Esophagus squamous epithelium (tissue), 5 donors: ENCODE measurements at places on chromosomes 5 and 9.

- H3K36me3 ChIP-seq = no peaks in the 10 kb centered on the region
- no peak for DNase-seq
- H3K4me1 ChIP-seq = no peaks in the 10 kb centered on the region
- no peaks in the 10 kb centered on the region for H3K27me3 ChIP-seq
- H3K4me3 ChIP-seq = no peak overlapping the region
- no peak overlapping the region for H3K27ac ChIP-seq
Measured at GRCh38 chr9:97059626-97060025, 20.7 kb upstream of the CTSV start.

GRCh38 chr9:111375817-111376564, 46.0 kb upstream of the OR2K2 start:
- H3K27me3 ChIP-seq = no peaks in the 10 kb centered on the region
- no peak overlapping the region for H3K4me3 ChIP-seq
- no peak for DNase-seq
- peaks cover 19% of the 10 kb centered on the region for H3K36me3 ChIP-seq
- H3K27ac ChIP-seq = no peak overlapping the region

DNA sequence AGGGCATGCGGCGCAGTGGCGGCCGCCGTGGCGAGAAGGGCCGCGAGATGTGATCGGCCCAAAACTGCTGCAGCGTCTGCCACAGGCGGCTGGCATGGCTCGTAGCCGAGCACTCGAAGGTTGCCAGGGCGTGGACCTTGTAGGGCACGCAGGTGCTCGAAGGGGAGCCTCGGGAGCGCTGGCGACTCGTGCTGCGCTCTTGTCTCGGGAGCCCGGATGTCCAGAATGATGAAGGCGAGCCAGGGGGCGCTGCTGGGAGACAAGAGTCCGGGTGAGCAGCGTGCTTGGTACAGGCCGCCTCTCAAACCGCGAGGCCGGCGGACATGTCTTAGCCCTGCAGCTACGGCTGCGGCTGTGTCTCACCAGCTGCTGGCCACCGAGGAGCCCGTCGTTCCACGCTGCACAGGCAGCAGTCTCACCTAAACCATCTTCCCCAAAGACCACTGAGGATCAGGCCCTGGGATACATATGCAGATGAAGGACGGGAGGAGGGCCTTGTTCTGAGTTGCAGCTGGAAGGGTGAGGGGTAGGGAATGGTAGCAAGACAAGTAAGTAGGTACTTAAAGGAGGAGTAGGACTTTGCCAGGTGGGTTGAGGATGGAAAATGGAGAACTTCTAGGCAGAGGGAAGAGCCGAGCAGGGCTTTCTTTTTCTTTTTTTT, 1.7 kb downstream of the CBY3 start:
- H3K4me1 ChIP-seq = peaks cover 17% of the 10 kb centered on the region
- no peaks in the 10 kb centered on the region for H3K36me3 ChIP-seq
- no peaks in the 10 kb centered on the region for H3K27me3 ChIP-seq
- H3K4me3 ChIP-seq = peak overlapping the region; percentile 57
- peak; percentile 16 for DNase-seq
- H3K27ac ChIP-seq = peak overlapping the region; percentile 84

DNA sequence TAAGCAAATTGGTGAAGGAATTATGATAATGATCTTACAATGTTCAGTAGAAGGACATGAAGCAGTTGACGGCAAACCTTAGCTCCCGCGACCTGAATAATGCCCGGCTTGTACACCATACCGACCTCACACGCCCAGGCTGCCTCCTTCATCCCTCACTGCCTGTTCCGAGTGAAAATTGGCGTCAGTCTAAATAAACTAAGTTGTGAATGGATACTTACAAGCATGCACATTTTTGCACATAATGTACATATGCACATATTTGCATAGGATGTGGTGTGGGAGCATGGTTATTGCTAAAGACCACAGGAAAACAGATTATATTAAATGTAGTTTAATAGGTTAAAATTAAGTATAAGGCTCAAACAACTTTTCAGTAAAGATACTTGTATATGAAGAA, 14.9 kb downstream of the OR2Y1 start:
- no peak for DNase-seq
- no peaks in the 10 kb centered on the region for H3K36me3 ChIP-seq
- no peak overlapping the region for H3K4me3 ChIP-seq
- peaks cover 31% of the 10 kb centered on the region for H3K27me3 ChIP-seq

DNA sequence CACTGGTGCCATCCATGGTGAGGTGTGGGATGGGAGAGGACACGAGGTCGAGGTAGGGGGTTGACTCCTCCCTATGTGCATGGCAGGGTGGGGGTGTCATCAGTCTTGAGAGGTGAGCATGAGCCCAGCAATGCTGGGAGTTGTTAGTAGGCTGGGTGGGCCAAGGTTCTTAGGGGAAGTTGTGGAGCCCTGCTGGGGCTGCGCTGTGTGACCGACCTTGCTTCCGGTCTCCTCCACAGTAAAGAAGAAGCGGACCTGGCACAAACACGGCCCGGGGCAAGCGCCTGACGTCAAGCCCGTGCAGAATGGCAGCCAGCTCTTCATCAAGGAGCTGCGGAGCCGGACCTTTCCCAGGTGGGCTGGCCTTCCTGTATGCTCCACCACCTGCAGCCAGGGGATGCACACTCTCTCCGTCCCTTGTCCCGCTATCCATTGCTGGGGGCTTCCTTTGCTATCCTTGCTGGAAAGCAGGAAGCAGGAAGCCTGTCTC, 59.8 kb downstream of the PHF2 start:
- H3K27ac ChIP-seq = no peak overlapping the region
- DNase-seq = no peak
- no peaks in the 10 kb centered on the region for H3K4me1 ChIP-seq
- H3K27me3 ChIP-seq = no peaks in the 10 kb centered on the region

DNA sequence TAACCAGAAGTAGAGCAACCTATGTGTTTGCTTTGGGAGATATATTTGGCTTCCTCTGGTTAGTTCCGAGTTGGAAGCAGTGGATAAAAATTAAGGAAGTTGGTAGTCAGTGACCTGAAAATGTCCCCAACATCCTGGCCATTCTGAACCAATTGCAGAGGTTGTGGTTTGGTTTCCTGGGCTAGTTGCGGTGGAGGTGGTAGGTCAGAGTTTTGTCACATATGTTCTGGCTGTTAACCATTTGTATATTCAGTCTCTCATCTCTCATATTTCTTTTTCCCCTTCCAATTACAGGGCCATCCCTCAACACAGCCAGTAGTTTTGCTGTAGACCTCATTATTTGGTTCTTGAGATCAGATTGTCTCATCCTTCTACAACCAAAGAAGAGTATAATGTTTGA, 1026.9 kb downstream of the PTPRD start:
- no peaks in the 10 kb centered on the region for H3K36me3 ChIP-seq
- DNase-seq = no peak
- H3K27me3 ChIP-seq = no peaks in the 10 kb centered on the region
- H3K4me3 ChIP-seq = no peak overlapping the region
- no peak overlapping the region for H3K27ac ChIP-seq

GRCh38 chr5:94884311-94884710, 265.8 kb downstream of the SLF1 start:
- no peak for DNase-seq
- no peak overlapping the region for H3K27ac ChIP-seq
- H3K4me1 ChIP-seq = no peaks in the 10 kb centered on the region

GRCh38 chr9:85089188-85089969, 419.9 kb downstream of the NTRK2 start:
- H3K4me3 ChIP-seq = no peak overlapping the region
- no peaks in the 10 kb centered on the region for H3K27me3 ChIP-seq
- no peaks in the 10 kb centered on the region for H3K4me1 ChIP-seq
- H3K27ac ChIP-seq = no peak overlapping the region
- DNase-seq = no peak
- H3K36me3 ChIP-seq = no peaks in the 10 kb centered on the region

- no peak overlapping the region for H3K4me3 ChIP-seq
- H3K27ac ChIP-seq = no peak overlapping the region
- H3K36me3 ChIP-seq = peaks cover 13% of the 10 kb centered on the region
- no peaks in the 10 kb centered on the region for H3K27me3 ChIP-seq
- DNase-seq = no peak
Measured at GRCh38 chr9:6484210-6484609, 71.2 kb downstream of the UHRF2 start.

DNA sequence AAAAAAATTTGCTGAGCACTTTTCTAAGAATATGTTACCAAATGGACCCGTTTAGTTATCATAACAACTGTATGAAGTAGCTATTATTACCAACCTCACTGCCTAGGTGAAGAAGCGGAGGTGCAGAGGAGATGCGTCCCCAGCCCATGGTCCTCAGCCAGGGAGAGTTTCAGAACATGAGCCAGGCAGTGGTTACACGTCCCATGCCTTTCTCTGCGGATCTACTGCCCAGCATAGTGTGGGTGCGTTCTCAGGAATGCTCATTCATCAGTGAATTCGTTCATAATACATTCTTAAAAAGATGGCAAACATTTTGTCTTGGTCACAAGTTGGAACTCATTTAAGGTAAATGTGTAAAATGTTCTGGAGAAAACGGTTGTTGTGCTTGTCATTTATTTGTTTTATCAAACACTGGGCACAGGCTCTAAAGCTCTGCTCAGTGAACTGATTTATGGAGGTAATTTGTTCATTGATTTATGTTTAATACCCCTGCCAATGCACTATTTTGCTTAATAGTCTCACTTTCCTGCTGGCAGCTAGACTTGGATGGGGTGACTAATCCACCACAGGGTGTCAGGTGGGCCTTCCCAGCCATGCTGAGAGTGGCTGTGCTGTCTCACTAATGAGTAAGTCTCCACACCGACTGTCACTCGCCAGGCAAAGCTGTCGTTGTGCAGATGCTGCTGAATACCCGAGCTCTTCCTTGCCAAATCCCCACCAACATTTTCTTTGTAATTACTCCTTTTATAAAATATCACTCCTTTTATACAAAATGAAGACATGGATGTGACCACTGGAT, 248.8 kb downstream of the TENT4A start:
- no peaks in the 10 kb centered on the region for H3K4me1 ChIP-seq
- H3K27ac ChIP-seq = no peak overlapping the region
- DNase-seq = no peak
- H3K27me3 ChIP-seq = no peaks in the 10 kb centered on the region
- H3K4me3 ChIP-seq = no peak overlapping the region

DNA sequence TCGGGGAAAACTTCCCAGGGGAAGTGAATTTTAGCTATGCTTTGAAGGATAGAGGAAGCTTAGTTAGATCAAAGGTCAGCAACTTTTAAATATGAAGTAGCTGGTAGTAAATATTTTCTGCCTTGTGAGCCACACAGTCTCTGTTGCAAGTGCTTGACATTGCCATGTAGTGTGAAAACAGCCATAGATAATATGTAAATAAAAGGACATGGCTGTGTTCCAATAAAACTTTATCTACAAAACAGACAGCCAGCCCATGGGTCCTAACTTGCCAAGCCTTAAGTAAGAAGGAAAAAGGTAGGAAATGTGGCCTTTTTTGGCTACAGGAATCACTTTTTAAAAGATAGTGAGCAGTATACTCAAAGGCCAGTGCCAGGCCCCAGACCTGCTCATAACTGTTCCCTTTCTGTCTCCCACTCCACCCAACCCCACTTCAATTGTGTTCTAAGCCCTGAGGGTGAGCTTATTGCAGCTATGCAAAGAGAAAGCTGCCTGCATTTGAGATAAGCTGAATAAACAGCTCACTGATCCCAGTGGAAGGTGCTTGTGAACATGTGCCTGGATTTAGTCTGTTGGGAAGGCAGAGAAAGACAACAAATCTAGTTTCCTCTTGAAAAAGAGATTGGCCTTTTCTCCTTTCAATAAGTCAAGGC, 113.0 kb upstream of the TRIM32 start:
- no peak for DNase-seq
- peaks cover 10% of the 10 kb centered on the region for H3K4me1 ChIP-seq
- no peaks in the 10 kb centered on the region for H3K36me3 ChIP-seq
- H3K27ac ChIP-seq = no peak overlapping the region
- no peaks in the 10 kb centered on the region for H3K27me3 ChIP-seq

GRCh38 chr9:96279932-96280331, 22.0 kb downstream of the HSD17B3 start:
- H3K4me3 ChIP-seq = no peak overlapping the region
- no peak for DNase-seq
- no peaks in the 10 kb centered on the region for H3K27me3 ChIP-seq
- no peaks in the 10 kb centered on the region for H3K36me3 ChIP-seq
- H3K27ac ChIP-seq = no peak overlapping the region

GRCh38 chr5:88746438-88746882, 136.5 kb downstream of the MEF2C start:
- no peak for DNase-seq
- no peaks in the 10 kb centered on the region for H3K4me1 ChIP-seq
- peaks cover 3% of the 10 kb centered on the region for H3K36me3 ChIP-seq
- no peaks in the 10 kb centered on the region for H3K27me3 ChIP-seq

DNA sequence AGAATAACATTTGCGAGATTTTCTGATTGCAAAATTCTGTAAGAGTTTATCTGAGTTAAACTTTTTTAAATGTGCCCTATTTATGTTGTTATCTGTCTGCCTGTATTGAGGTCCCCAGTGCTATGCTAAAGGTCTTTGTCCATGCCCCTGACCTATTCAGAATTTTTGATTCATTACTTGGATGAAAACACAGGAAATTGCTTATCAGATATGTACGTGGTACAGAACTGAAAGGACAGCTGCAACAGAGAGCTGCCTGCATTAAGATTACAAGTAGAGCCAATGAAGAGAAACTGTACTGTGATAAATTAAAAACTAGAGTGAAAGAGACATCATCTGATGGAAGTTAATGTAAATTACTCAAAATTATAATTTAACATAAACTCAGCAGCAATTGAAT, 408.8 kb downstream of the ADGRV1 start:
- no peak overlapping the region for H3K4me3 ChIP-seq
- H3K27me3 ChIP-seq = no peaks in the 10 kb centered on the region
- H3K4me1 ChIP-seq = no peaks in the 10 kb centered on the region
- no peak overlapping the region for H3K27ac ChIP-seq
- DNase-seq = no peak

- DNase-seq = no peak
- no peaks in the 10 kb centered on the region for H3K27me3 ChIP-seq
- H3K27ac ChIP-seq = peak overlapping the region; percentile 66
Measured at GRCh38 chr9:95757439-95757838, 118.1 kb upstream of the ERCC6L2 start.

- H3K27ac ChIP-seq = no peak overlapping the region
- DNase-seq = no peak
- H3K4me3 ChIP-seq = no peak overlapping the region
- no peaks in the 10 kb centered on the region for H3K27me3 ChIP-seq
Measured at GRCh38 chr5:135106136-135106535, 72.1 kb upstream of the PITX1 start.

- no peak for DNase-seq
- H3K27ac ChIP-seq = no peak overlapping the region
- H3K36me3 ChIP-seq = no peaks in the 10 kb centered on the region
- no peak overlapping the region for H3K4me3 ChIP-seq
- no peaks in the 10 kb centered on the region for H3K27me3 ChIP-seq
- no peaks in the 10 kb centered on the region for H3K4me1 ChIP-seq
Measured at GRCh38 chr9:84974855-84975254, 305.3 kb downstream of the NTRK2 start.
